ENCODE measurements at places on chromosomes 4 and X.
A peak's percentile ranks its signal among the peaks of the same experiment; 100 is the strongest.

GRCh38 chr4:6047130-6047673 is 29.0 kb upstream of the C4orf50 start:
- DNase-seq = no peak

- no peak for DNase-seq
Observed at GRCh38 chr4:168800926-168801325, 209.1 kb downstream of the CBR4 start.

DNA sequence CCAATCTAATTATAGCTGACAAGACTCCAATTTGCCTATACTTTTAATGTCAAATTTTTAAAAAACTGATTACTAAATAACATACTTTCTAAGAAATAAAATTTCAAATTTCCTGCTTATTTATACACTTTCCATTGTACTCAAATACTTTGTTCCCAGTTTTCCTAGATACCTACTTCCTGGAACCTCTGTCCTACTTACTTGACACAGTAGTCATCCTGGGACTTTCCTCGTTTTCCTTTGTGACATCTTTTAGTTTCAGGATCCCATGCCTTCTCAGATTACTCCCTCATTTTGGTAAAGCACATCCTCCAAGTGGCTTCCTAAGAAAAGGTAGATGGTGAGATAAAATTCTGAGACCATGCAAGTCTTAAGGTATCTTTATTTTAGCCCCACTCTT is 13.3 kb upstream of the FAM184B start:
- DNase-seq = no peak

GRCh38 chrX:66015900-66016689 is 23.8 kb downstream of the VSIG4 start:
- DNase-seq = no peak

DNA sequence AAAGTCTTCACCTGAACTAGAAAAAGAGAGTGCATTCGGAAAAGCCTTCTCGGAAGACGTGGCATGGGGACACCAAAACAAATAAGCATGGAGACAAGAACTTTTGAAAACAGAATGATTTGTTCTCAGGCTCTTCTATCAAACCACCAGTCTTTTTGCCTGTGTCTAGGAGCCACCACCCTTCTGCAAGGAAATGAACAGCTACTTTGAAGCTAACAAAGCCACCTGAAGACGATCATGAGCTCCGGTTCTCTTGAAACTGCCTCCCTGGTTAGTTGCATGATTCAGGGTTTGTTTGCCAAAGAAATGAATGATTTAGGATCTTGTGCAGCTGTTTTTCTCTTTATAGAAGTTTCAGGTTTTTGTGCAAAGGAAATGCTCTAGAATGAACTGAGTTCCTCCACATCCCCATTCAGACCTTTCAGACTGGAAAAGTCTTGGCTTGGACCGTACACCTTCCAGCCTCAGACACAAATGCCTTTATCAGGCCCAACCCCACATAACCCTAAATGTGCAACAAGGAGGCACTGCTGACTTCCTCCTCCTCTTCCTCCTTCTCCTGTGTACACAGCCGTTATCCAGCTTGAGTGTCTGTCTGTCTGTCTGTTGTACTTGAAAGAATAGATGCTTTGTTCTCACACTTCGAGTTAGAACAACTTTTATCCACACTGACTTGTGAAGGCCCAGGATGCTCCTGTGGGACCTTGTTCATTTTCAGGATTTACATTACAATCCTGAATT is 334.8 kb upstream of the KLF3 start:
- no peak for DNase-seq

GRCh38 chr4:112318239-112319142 is 21.3 kb downstream of the ALPK1 start:
- DNase-seq = no peak

- no peak for DNase-seq
Observed at GRCh38 chr4:112975567-112976355, 73.7 kb upstream of the ANK2 start.

DNA sequence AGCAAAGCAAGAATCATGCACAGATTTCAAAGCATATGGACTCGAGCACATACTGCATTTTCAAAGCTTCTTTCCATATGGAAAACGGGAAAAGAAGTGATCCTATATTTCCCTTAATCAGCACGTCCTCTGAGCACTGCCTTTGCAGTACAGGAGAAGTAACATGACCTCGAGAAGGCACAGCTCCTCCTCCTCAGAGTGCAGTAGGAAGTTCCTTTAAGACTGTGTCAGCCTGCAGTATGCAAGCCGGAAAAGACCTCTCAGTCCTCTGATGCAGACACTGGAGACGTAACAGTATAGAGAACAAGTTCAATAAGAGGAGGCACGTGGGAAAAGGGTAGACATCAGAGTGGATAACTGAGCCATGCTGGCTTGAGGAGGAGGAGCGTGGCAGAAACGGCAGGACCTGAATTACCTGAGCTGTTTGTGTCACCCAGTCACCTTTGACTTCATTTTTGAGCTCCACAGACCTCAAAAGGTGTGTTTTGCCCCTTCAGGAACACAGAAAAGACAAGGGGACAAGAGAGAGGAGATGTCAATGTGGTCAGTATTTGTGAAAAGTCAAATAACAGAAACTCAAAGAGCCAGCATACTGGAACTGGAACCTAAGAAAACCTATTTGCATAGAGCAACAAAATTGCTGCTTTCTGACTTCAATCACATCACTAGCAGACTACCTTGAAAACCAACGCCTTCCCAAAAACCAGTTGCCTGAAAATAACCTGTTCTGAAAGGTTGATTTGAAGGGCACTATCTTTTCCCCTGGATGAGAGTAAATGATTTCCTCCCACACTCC is 20.8 kb downstream of the IRF2 start:
- peak; percentile 81 for DNase-seq

GRCh38 chr4:33941854-33942253 is 2302.5 kb downstream of the ARAP2 start:
- no peak for DNase-seq

- DNase-seq = no peak
Observed at GRCh38 chrX:8201896-8202331, 30.8 kb upstream of the VCX2 start.

DNA sequence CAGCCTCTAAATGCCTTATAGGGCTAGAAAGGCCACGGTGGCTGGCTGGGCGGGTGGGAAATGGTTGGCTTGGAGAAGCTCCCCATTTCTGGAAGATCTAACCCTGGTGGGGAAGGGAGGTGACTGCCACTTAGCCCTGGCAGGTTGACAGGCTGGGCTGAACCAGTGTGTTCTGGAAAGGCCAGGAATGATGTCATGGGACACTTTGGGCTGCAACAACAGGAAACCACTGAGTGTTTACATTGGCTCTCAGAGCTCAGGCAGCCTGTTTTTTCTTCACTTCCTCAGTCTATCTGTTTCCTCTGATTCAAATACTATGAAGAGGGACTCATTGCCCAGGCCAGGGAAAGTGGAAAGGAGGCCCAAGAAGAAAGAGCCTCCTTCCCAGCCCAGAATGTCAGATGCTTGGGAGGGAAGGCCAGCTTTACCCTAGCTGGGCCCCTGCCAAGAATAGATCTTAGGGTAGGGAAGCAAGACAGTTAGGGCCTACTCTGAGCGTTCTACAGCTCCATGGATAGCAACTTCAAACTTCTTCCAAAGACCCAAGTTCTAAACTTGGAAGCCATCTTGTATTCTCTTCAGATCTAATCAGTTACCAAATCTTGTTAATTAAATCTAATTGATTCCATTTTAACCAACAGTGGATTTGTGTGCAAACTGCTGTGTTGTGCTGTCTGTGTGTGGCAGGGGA is 65.8 kb upstream of the MSN start:
- peak; percentile 65 for DNase-seq

DNA sequence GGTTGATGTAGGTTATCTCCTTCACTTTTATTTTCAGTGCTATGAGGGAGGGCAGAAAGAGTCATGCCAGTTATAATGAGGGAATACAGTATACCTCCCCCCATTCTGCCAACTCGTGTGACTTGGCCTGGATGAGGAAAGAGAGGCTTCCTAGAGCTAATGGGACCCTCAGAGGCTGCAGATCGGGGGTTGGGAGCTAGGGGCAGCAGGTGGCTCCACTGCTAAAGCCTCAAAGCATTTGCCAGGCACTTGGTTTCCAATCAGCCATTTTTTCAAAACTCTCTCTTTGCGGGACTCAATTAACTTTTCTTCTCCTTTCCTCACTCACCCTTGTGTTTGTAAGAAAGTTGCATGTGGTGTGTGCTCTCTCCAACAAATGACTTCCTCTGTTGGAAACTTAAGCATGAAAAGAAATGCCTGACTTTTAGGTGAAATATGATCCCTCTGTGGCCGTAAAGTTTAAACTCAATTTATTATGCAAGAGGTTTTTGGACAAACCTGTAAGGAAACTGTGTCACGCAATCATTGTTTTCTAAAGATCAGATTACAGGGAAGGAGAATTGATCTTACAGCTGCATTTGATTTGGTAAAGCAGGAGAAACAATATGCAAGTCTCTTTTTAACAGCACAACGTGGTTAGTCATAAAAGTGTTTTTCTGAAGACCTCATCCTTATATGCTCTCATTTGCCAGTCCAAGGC is 7.0 kb downstream of the SFRP2 start:
- peak; percentile 68 for DNase-seq
